Stimulated activated CD4-positive, alpha-beta T cell treated with anti-CD3 and anti-CD28 coated beads, Interleukin-12 subunit alpha, Interleukin-12 subunit beta, amount 100 ng/mL, for 48 hours (primary cell): ENCODE measurements at places on chromosomes 16 and 17.
A peak's percentile ranks its signal among the peaks of the same experiment; 100 is the strongest.

DNA sequence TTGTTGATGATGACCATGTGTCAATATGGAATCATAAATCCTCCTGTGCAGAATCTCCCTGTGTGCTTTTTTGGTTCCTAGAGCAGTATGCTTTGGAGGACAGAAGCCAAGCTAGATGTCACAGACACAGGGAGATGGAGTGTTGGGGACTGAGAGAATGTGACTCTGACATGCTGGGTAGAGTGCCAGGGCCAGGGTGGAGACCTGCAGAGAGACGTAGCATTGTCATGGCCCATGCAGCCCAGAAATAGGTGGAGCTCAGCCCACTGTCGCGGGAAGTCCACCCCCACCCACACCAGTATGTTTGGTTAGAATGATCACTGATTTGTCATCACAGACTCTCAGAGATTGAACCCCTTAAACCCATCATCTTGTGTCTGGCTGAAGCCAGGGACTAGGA lies 39.2 kb upstream of the ADCY7 start:
- no peak for DNase-seq

GRCh38 chr17:57586196-57586740 lies 158.8 kb downstream of the CCDC182 start:
- DNase-seq = no peak

GRCh38 chr17:61410141-61411010 lies 10.7 kb downstream of the TBX2 start:
- DNase-seq = peak; percentile 64

DNA sequence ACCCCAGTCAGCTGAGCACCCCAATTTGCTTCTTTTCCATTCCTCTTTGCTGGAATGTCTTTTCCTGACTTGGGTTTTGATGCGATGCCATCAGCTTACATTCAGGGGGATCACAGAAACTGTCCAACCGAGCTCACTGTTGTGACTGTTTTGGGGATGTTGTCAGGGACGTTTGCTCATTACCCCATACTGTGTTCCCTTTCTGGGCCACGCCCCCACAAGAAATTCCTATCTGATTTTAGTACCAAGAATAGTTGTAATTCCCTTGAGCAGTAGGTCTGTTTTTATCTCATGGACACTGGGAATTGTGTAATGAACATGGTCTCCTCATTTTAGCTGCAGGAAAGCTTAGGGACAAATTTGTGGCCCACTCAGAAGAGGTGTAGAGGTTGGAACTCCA lies 2.6 kb upstream of the NTN1 start:
- DNase-seq = no peak
